ENCODE measurements at places on chromosomes 16 and 17.

DNA sequence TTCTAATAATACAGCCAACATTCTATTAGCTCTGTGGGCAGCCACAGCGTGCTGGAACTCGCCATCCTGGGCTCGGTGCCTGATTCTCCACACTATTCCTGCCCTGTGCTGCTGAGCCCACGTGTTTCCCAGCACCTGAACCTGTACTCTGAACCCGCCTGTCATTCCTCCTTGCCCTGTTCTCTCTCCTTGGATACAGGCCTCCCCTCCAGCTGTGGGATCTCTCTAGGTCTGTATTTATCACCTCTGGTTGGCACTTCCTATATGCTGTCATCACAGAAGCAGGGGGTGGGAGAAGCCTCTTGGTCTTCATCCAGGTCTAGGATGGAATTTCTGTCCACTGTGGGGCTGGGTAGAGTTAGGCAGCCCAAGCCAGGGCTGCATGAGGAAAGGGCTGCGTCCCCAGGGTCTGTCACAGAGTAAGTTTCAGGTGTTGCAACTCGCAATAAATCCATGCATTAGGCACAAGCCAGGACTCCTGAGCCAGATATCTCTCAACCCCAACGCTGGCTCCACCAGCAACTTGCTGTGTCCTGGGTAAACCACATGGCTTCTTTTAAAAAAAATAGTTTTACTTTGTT is 56.0 kb downstream of the ABAT start:
- peak; percentile 36 for DNase-seq

- DNase-seq, result no peak
These were observed 169.4 kb downstream of the SNX29 start for GRCh38 chr16:12145918-12146317.

GRCh38 chr17:14316126-14316832 is 15.4 kb downstream of the HS3ST3B1 start:
- DNase-seq, result no peak

DNA sequence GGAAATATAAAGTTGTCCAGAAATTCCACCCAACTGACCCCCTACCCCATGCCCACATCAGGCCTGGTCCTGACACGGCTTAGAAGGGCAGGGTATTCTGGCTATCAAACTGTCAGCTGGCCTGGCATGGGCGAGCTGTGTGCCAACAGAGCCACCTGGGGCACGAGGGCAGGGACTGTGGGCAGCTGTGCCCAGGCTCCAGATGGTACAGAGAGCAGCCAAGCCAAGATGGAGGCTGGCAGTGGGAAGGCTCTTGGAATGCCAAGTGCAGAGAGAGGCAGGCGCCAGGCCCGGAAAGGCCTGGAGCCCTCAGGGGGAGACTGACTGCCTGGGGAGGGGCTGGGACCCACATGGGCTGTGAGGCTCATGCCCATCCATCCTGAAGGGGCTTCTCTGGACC is 24.3 kb upstream of the PHF12 start:
- no peak for DNase-seq

DNA sequence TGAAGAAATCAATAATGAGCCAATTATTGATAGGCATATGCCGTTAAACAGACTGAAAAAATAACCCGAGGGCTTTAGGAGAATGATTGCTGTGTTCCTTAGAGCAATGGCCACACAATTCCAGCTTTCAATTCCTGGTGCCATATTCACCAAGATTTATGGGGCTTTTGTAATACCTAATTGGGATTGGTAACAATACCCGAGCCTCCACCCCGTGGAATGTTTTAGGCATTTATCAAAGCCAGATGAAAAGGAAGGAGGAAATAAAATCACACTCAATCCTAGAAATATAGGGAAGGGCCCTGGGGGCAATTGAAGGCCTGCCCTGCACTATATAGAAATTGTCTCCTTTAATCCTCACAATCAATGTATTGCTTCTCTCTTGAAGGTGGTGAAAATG is 42.1 kb upstream of the MLYCD start:
- DNase-seq, result no peak

GRCh38 chr16:5598793-5599192 is 501.2 kb upstream of the EEF2KMT start:
- DNase-seq, result no peak

DNA sequence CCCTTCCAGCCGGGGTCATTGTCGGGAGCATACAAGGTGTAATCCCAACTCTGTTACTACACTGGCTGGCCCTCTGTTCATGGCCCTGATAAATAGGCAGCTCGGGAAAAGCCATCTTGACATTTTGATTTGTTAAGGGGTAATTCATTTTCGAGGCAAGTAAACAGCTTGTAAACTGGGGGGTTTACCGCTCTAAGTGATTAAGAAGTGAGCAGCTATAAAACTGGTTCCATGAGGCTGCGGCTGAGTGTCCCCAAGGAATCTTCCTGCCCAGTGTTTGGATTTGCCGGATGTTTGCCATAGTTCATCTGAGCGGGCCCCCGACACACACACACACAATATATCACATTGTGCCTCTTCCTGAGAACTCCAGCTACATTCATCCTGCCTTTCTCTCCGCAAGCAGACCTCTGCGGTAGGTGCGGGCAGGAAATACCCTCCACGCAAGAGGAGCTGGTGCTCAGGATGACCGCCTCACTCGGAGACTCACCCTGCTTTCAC is 92.2 kb downstream of the SOCS1 start:
- DNase-seq, result no peak

DNA sequence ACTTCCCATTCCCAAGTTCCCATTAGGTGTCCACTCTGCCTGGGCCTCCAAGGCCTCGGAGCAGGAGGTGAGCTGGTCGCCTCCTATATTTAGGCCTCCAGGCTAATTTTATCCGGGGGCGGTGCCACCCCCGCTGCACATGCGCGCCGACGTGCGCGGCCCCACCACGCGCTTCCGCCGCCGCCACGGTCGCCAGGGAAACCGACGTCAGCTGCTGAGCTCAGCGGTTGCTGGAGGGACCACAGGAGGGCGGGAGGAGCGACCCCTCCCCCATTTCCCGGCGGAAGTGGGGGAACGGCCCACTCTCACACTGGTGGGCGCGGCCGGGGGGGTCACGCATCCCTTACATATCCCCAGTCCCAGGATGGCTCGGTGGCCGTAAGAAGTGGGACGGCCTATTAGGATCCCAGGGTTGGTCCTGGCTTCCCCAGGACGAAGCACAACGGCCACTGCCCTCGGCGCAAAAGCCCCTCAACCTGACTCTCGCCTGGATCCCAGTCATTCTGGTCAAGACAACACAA is 1.0 kb downstream of the PER1 start:
- DNase-seq, result peak; percentile 76

DNA sequence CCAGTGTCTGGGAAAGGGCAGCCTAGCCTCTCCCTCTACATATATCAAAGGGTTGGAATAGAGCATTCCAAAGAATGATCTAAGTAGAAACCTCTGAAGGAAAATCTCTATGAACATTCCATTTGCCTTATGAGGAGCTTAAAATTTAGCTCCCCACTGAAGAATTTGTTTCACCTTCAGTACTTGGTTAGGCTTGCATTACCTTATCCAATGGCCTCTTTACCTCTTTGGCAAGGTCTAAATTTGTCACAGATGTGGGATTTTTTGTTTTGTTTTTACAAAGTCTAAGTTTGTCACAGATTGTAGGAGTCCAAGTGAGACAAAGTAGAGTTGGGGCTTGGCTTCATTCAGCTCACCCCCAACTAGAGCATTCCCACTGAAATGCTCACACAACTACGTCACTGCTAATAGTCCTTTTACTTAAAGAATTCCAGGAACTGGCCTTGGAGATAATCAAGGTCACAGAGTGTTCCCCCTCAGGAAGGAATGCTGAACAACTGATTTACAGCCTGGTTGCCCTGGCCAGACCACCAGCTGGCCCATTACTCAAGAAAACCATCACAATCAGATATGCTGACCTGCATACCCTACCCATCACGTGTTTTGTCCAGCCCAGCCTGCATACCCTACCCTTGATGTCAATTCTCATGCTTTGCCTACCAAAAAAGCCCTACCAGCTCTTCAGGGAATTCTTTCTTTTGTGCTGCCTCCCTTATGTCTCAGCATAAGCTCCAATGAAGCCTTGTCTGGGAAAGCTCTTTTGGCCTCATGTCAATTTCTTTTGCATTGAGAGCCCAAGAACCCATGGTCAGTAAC is 26.5 kb upstream of the PPM1D start:
- DNase-seq, result no peak

GRCh38 chr17:71938340-71939010 is 182.3 kb upstream of the SOX9 start:
- no peak for DNase-seq

DNA sequence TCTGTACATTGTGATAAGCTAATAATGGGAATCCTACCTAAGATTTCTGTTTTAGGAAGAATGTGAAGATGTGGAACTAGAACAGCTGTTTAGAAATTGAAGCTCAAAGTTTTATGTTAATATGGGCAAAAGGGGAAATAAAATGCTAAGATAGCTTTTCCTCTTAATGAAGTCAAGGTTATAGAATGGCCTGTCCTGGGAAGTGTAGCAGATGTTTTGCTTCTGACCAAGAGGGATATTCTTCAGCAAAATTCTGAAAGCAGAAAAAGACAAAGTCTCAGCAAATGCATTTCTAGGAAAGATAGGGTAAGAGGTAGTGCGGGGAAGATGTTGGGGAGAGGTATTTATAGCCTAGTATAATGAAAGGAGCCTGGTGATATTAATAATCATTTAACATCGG is 13.1 kb downstream of the MAP3K3 start:
- no peak for DNase-seq

GRCh38 chr17:540631-541030 is 174.0 kb downstream of the VPS53 start:
- no peak for DNase-seq

GRCh38 chr17:50807009-50807408 is 28.4 kb upstream of the WFIKKN2 start:
- DNase-seq, result no peak
